ENCODE measurements at places on chromosomes 3 and 15.

GRCh38 chr3:77039606-77040171 lies at the start of gene ROBO2:
ROBO2 (plus strand) TSS chr3:77040099; CDS start chr3:77040786, 687 bp downstream.
- no peak for DNase-seq

DNA sequence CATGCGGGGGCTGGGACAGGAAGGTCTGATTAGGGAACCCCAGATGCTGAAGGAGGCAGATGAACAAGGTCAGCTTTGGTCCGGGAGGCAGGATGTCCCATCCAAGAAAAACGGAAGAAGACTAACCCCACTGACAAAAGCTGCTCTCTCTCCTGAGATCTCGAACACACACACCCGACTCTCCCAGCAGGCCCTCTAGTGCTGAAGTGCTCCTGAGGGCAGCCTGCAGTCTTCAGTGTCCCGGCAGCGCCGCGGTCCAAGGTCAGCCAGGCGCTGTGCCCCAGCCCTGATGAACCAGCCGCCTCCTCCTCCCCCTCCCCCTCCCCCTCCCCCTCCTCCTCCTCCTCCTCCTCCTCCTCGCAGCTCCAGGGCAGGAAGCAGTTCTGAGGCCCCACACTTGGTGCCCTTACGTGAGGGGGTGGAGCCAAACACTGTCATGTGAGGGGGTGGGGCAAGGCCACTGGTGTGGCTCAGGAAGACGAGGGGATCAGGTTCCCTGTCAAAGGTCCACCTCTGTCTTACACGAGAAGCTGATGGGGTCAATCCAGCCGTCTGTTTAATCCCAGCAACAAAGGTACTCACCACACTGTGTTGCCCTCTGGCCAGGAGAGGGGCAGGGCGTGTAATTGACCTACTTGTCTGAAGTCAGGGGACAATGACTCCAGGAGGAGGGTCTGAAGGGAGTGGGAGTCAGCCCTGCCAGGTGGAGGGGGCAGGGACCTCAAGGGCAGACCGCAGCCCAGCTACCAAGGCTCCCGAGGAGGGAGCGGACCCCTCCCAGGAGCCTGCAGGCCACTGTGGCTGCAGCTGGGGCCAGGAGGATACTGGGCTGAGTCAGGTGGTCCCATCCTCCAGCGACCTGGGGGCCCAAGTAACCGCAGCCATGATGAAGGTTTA lies 34.3 kb downstream of the PRR23E start:
- no peak for DNase-seq

DNA sequence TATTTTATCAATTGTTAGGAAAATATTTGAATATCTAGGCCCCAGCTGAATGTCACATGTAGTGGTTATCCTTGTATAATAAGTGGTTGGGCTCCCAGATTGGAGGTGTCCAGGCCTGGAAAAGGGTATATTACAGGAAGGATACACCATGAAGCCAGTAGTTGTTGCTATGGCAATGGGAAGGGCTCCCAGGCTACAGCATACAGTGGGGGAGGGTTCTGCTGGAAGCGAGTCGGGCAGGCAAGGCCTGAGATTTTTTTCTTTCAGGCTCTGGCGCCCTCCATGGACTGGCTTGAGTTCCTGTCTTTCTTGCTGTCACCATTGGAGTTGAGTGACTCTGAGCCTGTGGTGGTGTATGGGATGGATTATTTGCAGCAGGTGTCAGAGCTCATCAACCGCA lies 8.9 kb downstream of the ECE2 start:
- DNase-seq, result no peak

GRCh38 chr3:152841131-152841530 lies 6.2 kb downstream of the P2RY1 start:
- DNase-seq, result no peak

GRCh38 chr15:61644550-61644949 lies 415.4 kb upstream of the RORA start:
- DNase-seq, result no peak

GRCh38 chr15:76127169-76127568 lies 67.4 kb downstream of the TMEM266 start:
- DNase-seq, result no peak

- DNase-seq, result no peak
Observed at GRCh38 chr3:7205962-7206361, 345.0 kb downstream of the GRM7 start.

GRCh38 chr3:81871358-81872155 lies 110.1 kb upstream of the GBE1 start:
- no peak for DNase-seq

DNA sequence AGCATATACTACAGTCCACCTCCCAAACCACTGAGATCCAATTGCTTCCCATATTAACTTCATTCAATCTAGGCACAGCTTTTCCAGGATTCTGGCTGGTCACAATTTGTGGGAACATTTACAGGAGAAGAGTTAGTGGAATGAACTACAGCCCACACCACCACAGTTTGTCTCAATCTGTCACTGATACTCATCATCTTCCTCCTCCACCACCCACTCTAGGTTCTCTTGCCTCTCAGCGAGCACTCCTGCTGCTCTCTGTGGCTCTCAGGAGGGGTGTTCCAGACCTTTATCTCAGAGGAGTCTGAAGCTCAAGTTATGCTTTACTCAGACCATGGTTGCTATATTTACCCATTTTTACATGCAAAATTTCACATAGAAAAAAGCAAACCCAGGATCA lies 25.9 kb upstream of the PLA2G4D start:
- no peak for DNase-seq

DNA sequence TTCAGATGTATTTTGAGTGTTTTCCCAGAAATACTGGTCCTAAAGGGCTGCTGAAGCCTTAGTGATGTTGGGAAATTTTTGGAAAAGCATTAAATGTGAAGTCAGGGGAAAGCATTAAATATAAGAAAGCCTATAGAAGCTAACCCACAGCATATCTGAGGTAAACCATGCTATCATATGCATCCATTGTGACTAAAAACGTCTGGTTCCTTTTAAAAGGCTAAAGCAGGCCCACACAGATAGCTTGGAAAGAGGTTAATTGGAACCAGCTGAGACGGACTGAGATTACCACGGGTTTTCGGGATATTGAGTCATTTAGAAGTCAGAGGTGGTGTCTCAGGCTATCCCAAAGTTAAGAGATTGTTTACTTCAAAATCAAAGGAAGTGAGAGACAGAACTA lies 78.2 kb downstream of the CYP19A1 start:
- DNase-seq, result no peak

- no peak for DNase-seq
Observed at GRCh38 chr3:172102123-172102882, 62.9 kb downstream of the FNDC3B start.

GRCh38 chr15:99651023-99651807 lies 82.0 kb downstream of the LYSMD4 start:
- no peak for DNase-seq

GRCh38 chr3:32432711-32433530 lies 41.3 kb downstream of the CMTM7 start:
- no peak for DNase-seq

- DNase-seq, result no peak
Observed at GRCh38 chr3:36918050-36918449, 26.8 kb downstream of the TRANK1 start.

DNA sequence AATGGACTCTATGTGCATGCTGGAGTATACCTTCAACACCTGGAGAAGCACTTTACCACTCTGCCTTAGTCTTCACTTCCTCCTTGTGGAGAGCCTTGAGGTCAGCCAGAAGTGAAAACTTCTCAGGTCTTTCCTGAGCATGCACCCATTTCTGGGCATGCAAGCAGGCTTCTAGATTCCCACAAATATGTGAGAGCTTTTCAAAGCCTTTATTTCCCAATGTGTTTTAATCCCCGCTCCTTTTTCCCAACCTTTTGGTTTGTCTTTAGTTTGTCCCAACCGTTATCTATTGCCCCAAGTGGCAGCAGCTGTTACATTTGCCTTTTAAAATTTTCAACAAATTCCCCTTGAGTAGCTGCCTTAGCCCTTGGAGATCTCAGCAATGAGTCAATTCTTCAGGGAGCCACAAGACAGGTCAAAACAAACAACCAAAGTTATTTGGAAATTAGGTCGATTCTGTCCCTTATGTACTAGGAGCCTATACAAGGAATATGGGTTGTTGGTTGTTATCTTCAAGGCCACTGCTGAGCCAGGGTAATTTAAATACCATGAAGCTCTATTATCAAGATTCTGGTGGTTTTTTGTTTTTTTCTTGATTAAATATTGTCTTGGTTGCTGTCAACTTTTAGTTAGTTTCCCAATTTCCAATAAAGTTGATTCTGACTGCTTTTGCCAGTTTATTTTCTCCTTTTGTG lies 44.4 kb downstream of the LSM3 start:
- no peak for DNase-seq

- DNase-seq, result no peak
Observed at GRCh38 chr3:25957026-25957425, 167.1 kb downstream of the OXSM start.

DNA sequence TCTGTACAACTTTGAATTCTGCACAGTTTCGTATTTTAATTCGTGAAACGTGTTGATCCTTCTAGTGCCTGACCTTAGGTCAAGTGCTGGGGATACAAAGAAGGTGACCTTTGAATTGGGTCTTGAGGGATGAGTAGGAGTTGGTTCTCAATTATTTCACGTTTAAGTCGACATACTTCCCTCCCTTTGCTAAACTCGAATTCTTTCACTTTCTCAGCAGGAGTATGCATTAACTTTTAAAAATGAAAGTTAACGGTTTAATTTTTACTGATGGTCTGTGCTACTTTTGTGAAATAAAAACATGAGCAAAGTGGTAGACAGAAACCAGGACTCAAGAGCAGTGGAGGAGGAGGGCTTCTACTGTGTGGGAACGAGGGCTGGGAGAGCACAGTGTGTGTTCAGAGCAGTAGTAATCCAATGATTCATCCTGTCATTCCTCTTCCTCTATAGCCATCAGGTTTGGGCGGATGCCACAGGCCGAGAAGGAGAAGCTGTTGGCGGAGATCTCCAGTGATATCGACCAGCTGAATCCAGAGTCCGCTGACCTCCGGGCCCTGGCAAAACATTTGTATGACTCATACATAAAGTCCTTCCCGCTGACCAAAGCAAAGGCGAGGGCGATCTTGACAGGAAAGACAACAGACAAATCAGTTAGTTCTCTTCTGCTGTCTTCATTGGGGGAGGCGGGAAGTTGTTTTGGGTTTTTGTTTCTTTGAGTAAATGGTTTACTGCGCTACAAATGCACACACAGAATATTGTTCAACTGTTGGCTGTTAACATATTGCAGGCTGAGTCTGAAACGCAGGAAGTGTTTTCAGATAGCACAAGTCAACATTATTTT lies 78.6 kb upstream of the TSEN2 start:
- peak; percentile 87 for DNase-seq

- DNase-seq, result no peak
Observed at GRCh38 chr15:79067969-79068368, 22.6 kb downstream of the RASGRF1 start.

DNA sequence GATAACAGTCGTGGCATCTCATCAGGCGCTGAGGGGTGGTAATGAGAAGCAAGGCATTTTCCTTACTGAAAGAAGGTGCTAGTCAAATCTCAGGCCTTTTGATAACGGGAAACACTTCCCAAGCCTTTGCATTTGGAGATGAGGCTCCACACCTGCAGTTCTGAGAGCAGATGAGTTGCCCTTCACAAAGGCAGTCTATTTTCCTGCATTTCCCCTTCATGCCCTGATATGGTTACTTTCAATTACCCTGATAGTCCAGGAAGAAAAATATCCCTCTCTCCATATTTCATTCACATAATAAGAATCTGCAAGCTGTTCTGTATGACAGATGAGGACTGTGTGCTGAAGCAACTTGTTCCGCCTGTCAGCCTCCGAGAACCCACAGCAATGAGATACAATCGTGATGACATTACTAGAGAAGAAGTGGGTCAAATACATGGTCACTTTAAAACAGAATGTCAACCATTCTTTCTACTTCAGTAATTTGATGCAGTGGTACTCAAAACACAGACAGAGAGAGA lies 25.0 kb downstream of the FHIT start:
- DNase-seq, result no peak

- DNase-seq, result no peak
Observed at GRCh38 chr3:12536423-12536822, 8.9 kb downstream of the MKRN2OS start.

GRCh38 chr3:46138581-46138980 lies 69.5 kb downstream of the CCR1 start:
- DNase-seq, result no peak

- no peak for DNase-seq
Observed at GRCh38 chr3:8303466-8303865, 198.2 kb upstream of the LMCD1 start.

DNA sequence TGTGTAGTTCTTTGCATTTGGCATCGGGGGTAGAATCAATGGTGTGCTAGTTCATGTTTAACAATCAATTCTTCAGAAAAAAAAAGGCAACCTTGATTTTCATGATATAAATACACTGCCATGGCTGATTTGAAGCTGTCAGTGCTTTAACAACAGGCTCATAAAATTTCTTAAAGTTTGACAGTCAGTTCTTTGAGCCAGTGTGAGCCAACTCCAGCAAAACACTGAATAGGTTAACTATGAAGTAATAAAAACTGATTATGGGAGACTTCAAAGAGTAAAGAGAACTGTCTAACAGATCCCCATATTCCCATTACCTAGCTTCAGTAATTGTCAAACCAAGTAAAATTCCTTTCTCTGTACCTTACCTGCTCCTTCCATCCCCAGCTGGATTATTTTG lies 241.7 kb upstream of the SUCLG2 start:
- no peak for DNase-seq

All from smooth muscle cell of the brain vasculature (primary cell).